ENCODE measurements at places on chromosomes 1 and 21.

DNA sequence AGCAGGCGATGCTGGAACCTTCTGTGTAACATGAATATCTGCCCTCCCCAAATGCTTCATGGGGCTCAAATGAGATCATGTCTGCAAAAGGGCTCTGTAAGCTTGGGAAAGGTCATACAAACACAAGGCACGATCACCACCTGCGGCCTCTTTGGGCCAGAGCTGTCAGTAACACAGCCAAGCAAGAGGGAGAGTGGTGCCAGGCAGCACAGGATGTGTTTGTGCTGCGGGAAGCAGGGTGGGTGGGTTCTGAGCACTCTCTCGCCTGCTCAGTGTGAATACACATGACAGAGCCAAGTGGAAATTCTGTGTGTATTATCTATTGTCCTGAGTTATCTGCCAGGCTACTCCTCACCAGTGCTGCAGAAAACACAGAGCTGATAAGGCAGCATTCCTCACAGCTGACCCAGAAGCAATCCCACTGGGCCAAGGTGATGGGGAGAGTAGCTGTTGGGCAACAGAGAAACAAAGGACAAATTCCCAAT, 101.2 kb downstream of the LAMC2 start:
- DNase-seq: no peak

- no peak for DNase-seq
These were observed 958 bp downstream of the NFYC start for GRCh38 chr1:40692429-40692895.

- no peak for DNase-seq
These were observed 126.4 kb upstream of the ARHGEF16 start for GRCh38 chr1:3327936-3328590.

- DNase-seq: no peak
These were observed 107.4 kb upstream of the EDN2 start for GRCh38 chr1:41591891-41592290.

DNA sequence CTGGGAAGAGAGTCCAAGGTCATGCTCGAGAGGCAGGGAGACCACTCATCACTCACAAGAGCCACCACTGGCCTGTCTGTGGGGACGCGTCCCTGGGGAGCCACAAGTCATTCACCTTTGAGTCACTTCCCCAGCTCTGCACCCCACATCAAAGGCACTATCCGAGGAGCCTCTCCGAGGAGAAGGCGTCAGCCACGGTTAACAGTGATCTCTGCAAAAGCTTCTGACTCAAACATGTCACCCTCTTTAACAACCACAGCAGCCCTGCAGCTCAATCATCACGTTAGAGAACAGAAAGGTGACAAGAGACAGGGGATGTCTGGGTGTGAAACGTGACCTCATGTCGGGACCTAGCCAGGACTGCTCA, 9.0 kb downstream of the LRRC47 start:
- DNase-seq: no peak

- peak; percentile 81 for DNase-seq
These were observed 61.5 kb downstream of the CD58 start for GRCh38 chr1:116508984-116509980.

DNA sequence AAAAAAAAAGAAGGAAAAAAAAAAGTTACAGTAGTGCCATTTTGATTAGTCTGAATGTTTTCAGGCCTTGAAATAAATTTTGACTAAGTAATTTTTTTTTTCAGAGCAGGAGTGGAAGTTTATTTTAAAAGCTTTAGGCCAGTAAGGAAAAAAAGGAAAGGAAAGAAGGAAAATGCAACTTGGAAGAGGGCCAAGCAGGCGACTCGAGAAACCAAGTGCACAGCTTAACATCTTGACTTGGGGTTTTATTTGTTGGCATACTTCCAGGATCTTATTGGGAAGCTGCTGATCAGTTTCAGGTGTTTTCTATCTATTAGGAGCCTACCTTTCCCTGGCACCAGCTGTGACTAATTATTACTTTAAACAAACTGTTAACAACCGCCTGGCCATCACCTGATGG, 41.7 kb downstream of the ATF3 start:
- no peak for DNase-seq

GRCh38 chr1:63794939-63795378, 21.1 kb downstream of the ROR1 start:
- peak; percentile 50 for DNase-seq
